Upper lobe of left lung (tissue), 6 donors: ENCODE measurements at places on chromosomes 3 and 15. TPM values are rescaled to one million over a fixed set of nuclear protein-coding genes. Genes with fewer than 3 reads are reported as not detected.

- no peak for DNase-seq
These were observed 1.4 kb downstream of the DLG1 start for GRCh38 chr3:197297002-197297401.

- peak; percentile 73 for DNase-seq
These were observed 21.9 kb downstream of the ABTB1 start for GRCh38 chr3:127694467-127695215.

MYO1E gene
- total RNA-seq = 41.3 TPM

DNA sequence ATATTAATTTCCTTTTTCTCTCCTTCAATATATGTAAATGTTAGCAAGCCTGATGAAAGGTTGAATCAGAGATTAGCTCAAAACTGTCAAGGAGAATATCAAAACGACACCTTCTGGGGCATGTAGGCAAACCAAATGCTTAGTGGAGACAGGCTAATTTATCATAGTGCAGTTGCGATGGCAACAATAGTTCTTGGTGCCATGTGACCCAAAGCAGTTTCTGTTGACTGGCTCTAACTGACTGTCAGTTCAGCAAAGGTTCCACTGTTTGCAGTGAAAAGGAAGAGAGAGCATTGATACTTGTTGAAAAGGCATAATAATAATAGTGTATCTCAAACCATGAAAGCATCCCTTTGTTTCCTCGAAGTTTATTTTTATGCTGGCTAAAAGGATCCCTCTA lies 513.9 kb downstream of the NLGN1 start:
- no peak for DNase-seq

DNA sequence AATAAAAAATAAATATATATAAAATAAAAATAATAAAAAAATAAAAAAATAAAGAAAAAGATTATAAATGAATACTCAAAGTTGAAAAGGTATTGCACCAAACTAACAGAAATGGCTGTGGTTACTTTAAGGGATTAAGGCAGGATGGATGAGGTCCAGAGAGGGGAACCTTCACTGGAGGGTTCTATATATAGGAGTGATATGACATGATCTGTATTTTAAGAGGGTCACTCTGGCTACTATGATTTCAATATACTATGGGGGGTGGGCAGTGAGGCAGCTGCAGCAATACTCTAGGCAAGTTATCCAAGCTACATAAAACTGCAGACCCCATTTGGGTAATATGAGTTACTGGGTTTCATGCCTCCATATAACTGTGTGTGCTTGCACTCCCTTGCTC lies 24.6 kb downstream of the ACAD11 start:
- no peak for DNase-seq

DNA sequence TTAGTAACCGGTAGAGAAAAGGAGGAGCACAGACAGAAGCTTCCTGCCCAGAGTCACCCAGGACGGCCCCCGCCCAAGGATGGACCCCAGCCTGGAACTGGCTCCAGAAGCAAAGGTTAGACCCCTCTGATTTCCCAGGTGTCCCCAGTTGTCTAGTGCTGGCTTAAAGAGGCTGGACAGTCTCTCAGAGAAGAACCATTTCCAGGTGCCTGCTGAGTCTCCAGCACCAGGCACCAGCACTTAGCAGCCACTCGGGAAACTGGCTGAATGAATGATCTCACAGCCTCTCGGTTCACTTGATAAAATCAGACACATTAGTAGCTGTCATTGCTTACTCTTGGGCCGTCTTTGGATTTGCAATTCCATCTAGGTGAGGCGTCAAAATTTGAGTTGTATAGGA lies 139.7 kb upstream of the HES1 start:
- no peak for DNase-seq

UPK1B gene
- total RNA-seq = not detected

GRCh38 chr3:178665747-178666146 lies 129.5 kb downstream of the KCNMB2 start:
- DNase-seq = no peak

OSTN gene
- total RNA-seq = not detected

DNA sequence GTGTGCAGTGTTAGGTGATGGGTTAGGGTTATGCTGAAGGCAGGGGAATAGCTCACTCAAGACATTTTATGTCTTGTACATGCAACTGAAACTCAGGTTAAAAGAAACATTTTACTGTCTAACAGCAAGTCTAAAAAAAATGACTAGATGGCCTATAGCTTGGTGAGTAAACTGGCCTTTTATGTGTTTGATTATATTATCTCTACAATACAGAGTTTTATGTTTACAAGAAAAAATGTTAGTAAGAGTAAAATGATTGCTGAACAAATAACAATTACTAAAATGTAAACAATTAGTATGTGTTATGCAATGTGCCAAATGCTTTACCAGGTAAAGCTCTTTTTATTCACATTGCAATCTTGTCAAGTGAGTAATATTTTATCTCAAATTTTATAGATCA lies 1039.6 kb downstream of the ROBO2 start:
- DNase-seq = no peak

DNA sequence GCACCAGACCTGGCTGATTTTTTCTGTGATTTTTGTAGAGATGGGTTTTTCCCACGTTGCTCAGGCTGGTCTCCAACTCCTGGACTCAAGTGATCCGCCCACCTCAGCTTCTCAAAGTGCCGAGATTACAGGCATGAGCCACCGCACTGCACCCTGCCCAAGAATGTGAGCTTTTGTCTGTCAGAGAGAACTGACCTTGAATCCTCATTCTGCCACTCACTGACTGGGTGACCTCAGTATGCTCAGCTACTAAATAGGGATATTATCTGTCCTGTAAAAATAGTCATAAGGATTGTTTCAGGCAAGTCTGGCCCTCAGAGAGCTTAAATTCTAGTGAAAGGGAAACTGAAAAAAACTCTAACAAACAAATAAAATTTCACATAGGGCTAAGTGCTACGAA lies 2.1 kb upstream of the RFT1 start:
- DNase-seq = no peak

EXD1 gene
- total RNA-seq = 0.09 TPM

- DNase-seq = no peak
These were observed 39.9 kb downstream of the GALNT15 start for GRCh38 chr3:16214366-16214765.

- no peak for DNase-seq
These were observed 168.6 kb downstream of the SEMA6D start for GRCh38 chr15:47885920-47886319.

DNA sequence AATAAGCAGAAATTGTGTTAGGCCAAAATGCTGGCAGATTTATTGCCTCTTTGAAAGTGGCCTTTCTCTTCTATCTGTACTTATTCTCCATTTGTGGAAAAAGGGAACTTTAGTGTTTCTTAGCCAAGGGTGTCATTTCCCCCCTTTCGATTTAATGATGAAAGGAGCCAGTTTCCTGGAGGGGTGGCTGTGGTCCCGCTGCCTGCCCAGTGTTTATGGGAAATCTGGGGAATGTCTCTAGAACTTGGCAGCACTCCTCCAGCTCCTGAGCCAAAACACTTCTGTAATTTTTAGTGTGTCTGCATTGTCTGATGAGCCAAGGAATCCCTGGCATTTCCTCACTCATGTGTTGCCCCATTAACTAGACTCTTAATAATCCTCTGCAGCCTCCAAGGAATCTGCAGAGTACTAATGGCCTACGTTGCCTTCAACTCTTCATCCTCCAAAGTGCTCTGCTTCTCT lies 448.8 kb downstream of the GRM7 start:
- DNase-seq = no peak

- no peak for DNase-seq
These were observed 27.1 kb upstream of the GALNT15 start for GRCh38 chr3:16147220-16147994.

DNA sequence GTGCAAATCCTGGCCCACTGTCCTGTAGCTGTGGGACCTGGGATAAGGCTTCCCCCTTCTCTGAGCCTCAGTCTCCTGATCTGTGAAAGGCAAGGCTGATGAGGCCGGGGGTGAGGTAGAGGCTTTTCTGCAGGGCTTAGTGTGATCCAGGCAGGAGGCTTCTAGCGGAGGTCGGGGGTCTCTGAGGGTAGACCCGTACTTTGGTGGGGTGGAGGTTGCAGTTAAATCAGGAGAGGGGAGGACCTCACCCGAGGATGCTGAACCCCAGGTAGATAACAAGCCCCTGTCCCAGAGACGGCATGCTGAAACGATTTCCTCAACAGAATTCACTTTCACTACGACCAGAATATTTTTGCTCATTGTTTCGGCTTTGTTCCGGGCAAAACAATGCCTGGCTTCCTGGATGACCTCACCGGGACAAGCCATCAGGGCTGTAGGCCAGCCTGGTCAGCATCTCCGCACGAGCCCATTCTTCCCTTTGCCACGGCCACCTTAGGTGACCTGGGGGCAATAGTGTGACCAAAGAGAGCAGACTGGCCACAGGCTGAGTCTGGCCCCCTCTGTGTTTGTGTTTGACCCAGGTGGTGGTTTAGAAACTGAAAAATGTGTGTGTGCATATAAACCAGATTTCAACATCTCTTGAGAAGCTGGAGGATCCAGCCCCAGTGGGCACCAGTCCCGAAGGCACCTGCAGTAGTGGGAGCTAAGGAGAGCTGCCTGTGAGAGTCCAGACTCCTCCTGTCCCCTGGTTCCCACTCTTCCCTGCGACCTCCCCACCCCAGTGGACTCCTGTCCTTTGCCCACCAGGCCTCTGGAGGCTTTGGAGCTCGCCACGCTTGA lies 33.0 kb downstream of the SLC6A6 start:
- no peak for DNase-seq

DNA sequence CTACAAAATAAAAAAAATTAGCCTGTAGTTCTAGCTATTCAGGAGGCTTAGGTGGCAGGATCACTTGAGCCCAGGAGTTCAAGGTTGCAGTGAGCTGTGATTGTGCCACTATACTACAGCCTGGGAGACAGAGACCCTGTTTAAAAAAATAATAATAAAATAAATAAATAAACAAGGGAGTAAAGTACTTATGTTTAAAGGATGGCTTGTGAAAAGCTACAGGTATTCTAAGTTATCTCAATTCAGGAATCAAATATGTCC lies 74.2 kb downstream of the ANKRD28 start:
- DNase-seq = no peak

DNA sequence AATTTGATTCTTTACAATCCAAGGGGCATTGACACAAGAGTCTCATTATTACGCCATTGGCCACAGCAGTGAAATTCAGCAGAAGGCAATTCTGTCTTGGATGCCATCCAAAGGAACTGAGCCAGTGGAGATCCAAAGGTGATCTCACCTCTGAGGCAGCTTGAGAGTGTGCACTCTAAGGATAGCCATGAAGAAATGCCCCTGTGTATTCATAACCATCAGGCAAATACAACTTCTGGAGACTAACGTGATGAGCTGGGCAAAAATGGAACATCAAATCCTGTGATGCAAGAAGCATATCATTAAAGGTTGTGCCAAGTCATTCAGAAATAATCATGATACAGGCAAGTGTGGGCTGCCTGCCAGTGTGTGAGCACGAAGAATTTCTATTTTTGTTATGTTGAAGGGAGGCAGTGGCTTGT lies 41.4 kb downstream of the ROBO2 start:
- DNase-seq = no peak

DNA sequence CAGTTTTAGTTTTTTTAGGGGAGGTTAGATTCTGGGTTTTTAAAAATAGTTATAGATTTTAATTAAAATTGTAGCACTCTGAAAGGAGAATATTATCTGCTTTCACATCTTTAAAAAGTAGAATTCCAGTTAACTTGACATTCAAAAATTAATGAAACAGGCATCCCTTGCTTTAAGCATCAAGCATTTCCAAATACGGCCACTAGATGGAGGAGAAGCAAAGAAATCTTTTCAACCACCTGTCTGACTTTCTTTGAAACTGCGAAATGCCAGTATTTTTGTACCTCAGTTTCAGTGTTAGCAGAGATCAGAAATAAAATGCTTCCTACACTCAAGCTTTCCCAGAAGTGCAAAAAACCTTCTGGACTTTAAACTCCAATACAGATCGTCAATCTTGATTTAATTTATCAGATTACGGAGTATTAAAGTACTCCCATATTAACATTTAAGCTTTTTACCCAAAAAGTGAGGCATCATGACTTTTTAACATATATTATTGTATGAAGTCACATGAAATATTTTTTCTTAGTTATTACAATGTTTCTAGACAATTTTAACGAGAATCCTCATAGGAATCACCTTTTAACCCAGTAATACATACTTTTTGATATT lies 153.3 kb downstream of the P3H2 start:
- DNase-seq = no peak

- DNase-seq = no peak
These were observed 23.2 kb upstream of the VPS8 start for GRCh38 chr3:184788751-184789150.

DNA sequence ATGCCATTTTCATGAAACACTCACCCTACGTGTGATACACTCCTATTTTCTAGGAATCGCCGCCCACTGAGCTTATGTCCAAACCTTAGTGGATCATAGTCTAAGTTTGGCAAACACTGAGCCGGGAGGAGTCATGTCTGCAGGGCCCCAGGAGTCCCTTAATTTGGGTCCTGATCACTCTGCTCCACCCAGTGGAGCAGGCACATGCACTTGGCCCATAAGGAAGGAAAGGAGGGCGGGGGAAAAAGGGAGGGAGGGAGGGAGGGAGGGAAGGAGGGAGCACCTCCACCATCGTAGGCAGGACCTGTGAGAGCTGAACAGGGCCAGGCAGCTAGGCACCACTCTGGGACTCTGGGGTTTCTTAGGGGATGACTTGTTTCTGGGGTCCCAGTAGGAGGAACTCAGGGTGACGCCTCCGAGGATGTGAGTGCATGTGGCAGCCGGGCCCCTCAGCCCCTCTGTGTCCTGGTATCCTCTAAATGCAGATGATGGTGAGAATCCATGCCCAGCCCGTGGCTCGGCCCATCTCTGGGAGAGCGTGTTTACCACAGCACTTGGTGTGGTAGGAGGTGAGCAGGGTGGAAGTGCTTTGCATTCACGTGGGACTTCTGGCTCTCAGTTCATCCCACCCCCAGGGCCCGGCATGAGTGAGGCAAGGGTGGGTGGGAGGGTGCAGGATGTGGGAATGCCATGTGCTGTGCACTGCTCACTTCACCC lies 109.4 kb downstream of the KLF13 start:
- no peak for DNase-seq

RGMA gene
- total RNA-seq = 4.8 TPM

DNA sequence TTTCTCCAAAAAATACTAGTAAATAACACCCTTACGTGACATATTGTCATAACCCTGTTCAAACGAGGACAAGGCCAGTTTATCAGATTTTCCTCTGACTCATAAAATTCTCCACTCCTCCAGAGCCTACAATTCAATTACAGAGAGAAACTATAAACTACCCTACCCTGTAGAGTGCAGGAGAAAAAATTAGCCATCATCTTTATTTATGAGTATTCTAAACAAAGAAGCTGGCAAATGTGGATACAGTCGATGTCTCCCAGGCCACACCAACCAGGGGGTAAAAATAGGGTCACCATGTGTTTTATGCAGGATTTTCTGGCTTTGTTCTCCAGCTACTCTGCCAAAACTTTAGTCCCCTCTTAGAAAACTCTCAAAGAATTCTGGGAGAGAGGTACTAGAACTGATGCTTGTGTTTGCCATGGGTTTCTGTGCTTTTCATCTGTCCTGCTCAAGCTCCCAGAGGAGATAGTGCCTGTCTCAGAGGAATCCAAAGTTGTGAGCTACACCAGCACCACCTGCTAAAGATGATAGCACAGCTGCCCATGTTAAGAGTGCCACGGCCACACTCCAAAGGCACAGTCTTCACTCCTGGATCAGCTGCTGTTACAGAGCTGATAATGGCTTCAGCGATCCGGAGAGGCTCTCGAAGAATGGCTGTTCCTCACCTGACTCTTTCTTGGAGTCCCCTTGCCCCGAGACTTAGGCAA lies 150.2 kb downstream of the IMPG2 start:
- no peak for DNase-seq
